ENCODE measurements at places on chromosomes 3 and 15.

GRCh38 chr3:120177151-120177550 is 82.9 kb upstream of the GSK3B start:
- no peaks in the 10 kb centered on the region for H3K36me3 ChIP-seq
- H3K27me3 ChIP-seq = no peaks in the 10 kb centered on the region
- peak; percentile 56 for DNase-seq
- H3K4me1 ChIP-seq = no peaks in the 10 kb centered on the region
- no peak overlapping the region for H3K27ac ChIP-seq

DNA sequence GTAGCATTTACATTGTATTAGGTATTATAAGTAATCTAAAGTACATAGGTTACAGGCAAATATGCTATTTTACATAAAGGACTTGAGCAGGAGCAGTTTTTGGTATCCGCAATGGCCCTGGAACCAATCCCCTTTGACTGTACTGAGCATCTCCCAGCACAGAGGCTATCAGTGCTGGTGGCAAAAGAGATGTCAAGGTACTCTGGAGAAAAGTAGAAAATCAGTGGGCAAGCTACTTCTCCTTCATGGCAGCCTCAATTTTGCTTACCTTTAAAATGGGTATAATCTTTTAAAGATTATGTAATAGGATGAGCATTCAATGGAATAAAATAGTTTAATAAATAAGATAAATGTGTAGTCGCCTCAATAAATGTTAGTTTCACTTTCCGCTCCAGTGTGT is 56.7 kb upstream of the LMCD1 start:
- no peaks in the 10 kb centered on the region for H3K36me3 ChIP-seq
- no peak for DNase-seq

DNA sequence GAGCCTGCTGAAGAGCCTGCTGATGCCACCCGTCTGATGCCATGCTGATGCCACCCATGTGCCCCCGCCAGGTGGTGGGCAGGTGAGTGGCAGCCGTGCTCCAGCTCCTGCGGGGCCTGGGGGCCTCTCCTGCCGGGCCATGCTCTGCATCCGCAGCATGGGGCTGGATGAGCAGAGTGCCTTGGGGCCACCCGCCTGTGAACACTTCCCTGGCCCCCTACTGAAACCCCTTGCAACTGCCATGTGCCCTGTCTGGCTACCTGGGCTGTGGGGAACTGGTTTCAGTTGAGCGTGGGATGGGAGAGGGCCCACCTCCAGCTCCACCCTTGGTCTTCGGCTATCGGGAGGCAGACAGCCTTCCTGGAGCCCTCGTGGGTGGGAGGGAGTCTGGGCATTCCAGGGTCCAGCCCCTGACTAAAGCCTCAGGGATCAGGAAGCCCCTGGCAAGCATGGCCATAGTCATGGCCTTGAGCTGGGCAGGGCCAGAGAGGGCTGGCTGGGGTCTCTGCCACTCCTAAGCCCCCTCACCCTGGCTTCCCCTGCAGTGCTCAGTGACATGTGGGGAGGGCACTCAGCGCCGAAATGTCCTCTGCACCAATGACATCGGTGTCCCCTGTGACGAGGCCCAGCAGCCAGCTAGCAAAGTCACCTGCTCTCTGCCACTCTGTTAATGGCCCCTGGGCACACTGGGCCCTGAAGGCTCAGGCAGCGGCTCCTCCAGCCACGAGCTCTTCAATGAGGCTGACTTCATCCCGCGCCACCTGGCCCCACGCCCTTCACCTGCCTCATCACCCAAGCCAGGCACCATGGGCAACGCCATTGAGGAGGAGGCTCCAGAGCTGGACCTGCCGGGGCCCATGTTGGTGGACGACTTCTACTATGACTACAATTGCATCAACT is 92.2 kb downstream of the TBC1D2B start:
- no peak overlapping the region for H3K4me3 ChIP-seq
- no peaks in the 10 kb centered on the region for H3K4me1 ChIP-seq
- H3K27me3 ChIP-seq = no peaks in the 10 kb centered on the region
- no peaks in the 10 kb centered on the region for H3K36me3 ChIP-seq

- peak overlapping the region; percentile 94 for H3K27ac ChIP-seq
- H3K4me3 ChIP-seq = peak overlapping the region; percentile 94
- H3K4me1 ChIP-seq = peaks cover 4% of the 10 kb centered on the region
- H3K27me3 ChIP-seq = no peaks in the 10 kb centered on the region
- peak; percentile 91 for DNase-seq
Observed at GRCh38 chr15:90388462-90389380, 679 bp downstream of the IQGAP1 start.

- DNase-seq = peak; percentile 69
- H3K27ac ChIP-seq = no peak overlapping the region
- no peaks in the 10 kb centered on the region for H3K27me3 ChIP-seq
- no peaks in the 10 kb centered on the region for H3K36me3 ChIP-seq
Observed at GRCh38 chr3:178551916-178552321, 15.7 kb downstream of the KCNMB2 start.

DNA sequence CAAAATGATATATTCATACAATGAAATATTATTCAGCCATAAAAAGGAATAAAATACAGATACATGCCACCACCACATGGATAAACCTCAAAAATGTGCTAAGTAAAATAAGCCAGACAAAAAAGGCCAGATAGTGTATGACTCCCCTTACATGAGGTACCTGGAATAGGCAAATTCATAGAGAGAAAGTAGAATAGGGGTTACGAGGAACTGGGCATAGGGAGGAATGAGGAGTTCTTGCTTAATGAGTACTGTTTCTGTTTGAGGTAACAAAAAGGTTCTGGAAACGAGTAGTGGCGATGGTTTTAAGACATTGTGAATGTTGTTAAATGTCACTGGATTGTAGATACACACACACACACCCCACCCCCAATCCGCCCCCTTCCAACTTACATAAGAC is 8.2 kb downstream of the RAF1 start:
- no peak overlapping the region for H3K4me3 ChIP-seq
- no peaks in the 10 kb centered on the region for H3K27me3 ChIP-seq
- H3K4me1 ChIP-seq = peaks cover 2% of the 10 kb centered on the region
- no peaks in the 10 kb centered on the region for H3K36me3 ChIP-seq
- no peak overlapping the region for H3K27ac ChIP-seq
